ENCODE measurements at places on chromosomes 12 and 14.

GRCh38 chr12:94749890-94750289 is 99.5 kb upstream of the TMCC3 start:
- DNase-seq: no peak

DNA sequence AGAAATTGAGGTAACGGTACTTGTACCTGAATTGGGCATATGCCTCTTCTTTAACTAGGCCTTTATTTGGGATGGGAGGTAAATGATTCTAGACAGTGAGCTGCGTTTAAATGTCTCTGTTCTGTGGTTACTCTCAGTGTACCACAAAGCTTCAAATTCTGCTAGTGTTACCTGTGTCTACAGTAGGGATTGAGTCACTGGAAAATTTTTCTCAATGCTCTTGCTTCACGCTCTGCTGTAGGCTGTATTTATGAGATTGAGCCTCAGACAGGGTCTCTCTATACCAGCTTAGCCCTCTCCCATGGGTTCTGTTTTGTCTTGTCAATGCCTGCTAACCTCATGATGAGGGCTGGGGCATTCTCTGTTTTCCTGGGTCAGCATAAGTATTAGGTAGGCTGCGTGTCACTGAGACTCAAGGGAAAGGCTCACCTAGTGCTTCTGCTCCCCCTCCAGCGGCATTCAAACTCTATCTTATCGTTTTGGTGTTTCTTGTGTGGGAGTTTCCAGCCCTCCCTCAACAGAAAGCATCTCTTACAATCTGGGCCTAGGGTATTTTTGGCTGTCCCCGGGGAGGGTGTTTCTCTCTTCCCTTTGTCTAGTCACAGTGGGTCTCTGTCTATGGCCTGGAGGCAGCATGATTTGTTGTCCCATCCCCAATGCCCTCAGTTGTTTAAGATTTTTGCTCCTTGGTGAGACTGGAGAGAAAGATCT is 285.8 kb downstream of the ADGRD1 start:
- no peak for DNase-seq

DNA sequence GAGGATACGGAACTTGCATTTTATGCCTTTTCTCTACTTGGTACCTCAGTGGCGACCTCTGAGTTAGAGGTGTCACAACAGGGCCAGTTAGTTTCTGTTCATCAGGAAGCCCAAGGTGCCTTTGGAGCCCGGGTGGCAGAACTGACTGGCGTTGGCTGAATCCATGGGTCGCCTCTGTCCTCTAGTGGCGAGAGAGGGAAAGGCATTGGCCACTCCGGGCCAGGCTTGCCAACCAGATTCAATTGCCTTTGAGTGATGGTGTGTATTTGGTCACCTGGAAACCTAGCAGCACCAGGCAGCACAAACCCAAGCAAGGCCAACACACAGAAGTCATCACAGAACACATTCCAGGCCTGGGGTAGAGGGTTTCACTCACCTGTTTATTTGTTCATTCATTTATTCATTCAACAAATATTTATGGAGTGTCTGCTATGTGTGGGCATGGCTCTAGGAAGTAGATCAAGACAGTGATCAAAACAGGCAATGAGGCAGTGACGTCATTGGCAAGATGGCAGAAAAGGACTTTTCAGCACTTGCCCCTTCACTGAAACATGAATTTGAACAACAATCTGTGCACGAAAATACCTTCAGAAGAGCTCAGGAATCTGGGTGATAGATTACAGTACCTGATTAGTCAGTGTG is 40.5 kb upstream of the KCNA5 start:
- DNase-seq: peak; percentile 76

DNA sequence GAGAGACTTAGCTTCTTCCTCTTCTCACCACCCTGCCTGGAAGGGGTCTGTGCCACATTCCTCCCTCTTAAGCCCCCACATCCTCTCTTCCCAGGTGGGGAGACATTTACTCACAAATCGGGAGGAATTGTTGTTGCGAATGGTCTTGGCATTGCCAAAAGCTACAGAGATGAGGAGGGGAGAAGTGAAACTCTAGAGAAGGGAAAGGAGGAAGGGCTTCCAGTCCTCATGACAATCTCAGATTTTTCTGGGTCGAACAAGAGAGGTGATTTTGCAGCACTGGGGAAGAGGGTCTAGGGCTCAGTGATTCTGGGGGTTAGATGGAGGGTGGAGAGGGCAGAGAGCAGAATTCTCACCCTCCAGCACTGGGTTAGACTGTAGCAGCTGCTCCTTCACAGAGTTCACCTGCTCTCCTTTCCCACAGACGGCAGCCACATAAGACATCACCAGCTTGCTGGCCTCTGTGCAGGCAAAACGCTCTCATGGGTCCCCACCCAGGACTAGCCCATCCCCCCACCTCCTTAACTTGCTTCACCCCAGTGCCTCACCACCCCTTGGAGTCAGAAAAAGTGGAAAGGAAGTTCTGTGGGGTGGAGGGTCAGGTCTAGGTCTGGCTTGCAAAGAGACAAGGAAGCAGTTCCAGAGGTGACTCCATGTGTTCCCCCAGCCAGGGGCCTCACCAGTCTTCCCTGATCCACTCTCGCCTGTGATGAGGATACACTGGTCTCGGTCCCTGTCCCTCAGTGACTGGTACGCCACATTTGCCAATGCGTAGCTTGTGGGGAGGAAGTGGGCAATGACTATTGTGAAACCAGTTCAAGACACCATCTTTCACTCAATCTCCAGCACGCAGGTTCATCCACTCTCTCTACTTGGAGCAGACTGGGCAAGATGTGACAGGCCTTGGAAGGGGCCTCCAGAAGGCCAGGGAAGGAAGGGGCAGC is 2.7 kb downstream of the MYO1A start:
- DNase-seq: no peak

GRCh38 chr14:78737601-78738000 is 567.4 kb downstream of the NRXN3 start:
- no peak for DNase-seq

GRCh38 chr14:39264558-39264957 is 30.8 kb downstream of the MIA2 start:
- no peak for DNase-seq

DNA sequence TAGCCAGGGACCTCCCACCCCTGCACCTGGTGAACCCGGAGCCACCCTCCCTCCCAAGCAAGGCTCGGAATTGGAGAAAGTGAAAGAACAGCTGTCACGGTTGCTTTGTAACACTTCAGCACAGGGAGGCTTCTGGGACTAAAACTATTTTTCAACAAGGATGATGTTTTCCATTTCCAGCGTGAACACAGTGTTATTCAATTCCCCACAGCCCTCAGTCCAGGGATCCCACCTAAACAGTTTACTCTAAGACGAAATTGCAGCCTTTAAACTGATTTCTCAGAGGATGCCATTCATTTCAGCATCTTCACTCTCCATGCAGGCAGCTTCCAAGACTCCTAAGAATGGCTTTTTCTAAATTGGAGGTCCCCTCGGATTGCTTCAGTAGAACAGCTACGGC is 229.2 kb downstream of the SLC15A4 start:
- DNase-seq: no peak

GRCh38 chr14:68665131-68665530 is 127.7 kb downstream of the ZFP36L1 start:
- DNase-seq: no peak

DNA sequence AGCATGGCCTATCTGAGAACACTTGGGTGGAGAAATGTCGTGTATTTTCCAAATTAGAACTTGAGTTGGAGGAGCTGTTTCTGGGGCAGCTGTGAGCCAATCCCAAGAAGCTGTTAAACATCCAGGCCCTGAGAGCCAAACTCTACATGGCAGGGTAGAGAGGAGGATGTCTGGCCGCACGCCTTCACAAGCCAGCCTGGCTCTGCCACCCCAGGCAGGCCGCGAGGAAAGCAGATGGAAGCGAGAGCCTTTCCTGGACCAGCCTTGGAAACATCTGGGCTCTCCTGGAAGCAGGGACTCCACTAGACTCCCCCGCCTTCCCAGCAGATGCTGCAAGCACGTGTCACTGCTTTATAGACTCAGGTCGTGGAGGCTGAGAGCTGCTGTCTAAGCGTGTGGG is 312.8 kb upstream of the FKBP4 start:
- DNase-seq: no peak

- no peak for DNase-seq
These were observed 26.2 kb downstream of the BEGAIN start for GRCh38 chr14:100561005-100561404.

GRCh38 chr14:76456891-76457586 is 81.1 kb downstream of the ESRRB start:
- DNase-seq: no peak

DNA sequence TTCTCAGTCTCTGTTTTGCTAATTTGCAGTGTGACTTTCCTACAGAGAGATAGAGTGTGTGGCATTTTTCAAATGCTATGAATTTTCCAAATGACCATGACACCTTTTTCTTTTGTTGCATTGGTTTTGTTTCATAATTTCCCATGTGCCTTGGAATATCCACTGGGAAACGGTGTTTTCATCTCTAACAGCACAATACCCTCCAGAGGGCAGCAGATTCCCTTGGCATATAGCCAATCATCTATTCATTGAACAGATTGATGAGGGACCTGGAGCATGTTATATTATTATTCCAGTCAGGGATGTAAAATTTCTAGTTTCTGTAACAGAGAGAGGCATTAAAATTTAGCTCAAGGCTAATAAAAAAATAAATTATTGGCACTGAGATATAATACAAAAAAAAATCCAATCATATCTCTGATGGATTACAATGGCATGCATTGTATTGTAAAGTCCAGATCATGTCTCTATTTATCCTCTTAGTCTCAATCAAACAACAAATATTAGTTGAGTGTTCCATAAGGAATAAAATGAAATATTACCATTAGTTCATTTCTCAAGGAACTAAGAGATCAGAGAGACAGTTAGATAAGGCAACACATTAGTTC is 29.6 kb upstream of the NTN4 start:
- DNase-seq: peak; percentile 63

DNA sequence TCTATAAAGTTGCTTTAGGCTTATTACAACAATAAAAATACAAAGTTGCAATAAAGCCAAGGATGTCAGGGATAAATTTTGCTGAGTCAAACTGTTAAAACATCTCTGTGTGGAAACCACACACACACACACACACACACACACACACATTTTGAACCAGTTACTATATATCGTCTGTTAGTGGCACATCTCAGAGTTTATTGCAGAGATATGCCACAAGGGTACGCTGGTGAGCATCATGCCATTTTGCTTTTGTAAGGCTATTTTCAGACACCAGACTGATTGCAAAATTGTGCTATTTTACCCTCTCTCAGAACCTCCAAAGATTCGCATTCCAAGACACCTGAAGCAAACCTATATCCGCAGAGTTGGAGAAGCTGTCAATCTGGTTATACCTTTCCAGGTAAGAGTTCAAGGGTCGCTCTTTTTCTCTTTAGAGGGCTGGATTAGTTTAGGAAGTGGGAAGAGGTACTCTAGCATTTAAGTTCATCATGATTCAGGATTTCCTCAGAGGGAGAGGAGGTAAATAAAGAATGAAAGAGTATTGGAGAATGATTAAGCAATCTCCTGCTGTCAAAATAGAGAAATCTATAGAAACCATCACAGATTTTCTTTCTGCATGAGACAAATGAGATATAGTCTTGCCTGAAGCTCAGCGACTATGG is 27.3 kb upstream of the CHPT1 start:
- peak; percentile 65 for DNase-seq

GRCh38 chr12:113838896-113839295 is 127.2 kb downstream of the RBM19 start:
- no peak for DNase-seq

DNA sequence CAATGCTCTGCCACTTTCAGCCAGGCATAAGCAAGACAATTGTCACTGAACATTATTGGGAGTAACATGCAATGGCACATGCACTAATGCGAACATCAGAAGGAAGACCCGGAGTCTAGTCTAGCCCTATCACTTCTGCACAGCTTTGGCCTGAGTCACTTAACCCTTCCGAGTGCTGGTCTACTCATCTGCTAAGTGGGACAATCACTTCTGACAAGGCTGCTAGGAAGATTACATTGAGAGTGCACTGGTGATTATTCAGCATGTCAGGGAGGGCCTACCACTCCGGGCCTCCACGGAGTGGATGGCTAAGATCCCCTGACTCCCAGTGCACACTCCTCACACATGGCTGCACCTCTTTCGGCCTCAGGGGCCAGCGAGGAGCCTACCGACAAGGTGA is 240.9 kb downstream of the DPF3 start:
- DNase-seq: no peak

- DNase-seq: no peak
These were observed 9.1 kb upstream of the TDG start for GRCh38 chr12:103956509-103957027.

DNA sequence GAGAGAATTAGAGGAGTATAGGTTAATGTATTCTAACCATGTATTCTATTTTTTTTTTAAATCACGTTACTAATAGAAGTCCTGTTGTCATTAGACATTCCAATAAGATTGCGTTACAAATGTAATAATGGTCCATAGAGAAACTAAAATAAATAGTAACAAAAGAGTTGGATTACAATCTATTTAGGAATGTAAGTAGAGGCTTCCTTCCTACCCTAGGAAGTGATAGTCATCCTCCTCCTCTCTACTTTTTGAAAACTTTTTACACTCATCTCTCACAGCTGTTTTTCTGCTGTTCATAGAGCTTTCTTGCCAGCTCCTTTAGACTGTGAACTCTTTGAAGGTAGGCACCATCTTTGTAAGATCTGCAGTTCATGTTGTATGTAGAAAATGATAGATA is 23.6 kb downstream of the TRHDE start:
- DNase-seq: no peak

- no peak for DNase-seq
These were observed 44.7 kb upstream of the FBRSL1 start for GRCh38 chr12:132444957-132445883.

GRCh38 chr14:84340938-84341337 is 1189.0 kb upstream of the FLRT2 start:
- no peak for DNase-seq

- DNase-seq: no peak
These were observed 1586.5 kb upstream of the SEL1L start for GRCh38 chr14:83120187-83120586.

DNA sequence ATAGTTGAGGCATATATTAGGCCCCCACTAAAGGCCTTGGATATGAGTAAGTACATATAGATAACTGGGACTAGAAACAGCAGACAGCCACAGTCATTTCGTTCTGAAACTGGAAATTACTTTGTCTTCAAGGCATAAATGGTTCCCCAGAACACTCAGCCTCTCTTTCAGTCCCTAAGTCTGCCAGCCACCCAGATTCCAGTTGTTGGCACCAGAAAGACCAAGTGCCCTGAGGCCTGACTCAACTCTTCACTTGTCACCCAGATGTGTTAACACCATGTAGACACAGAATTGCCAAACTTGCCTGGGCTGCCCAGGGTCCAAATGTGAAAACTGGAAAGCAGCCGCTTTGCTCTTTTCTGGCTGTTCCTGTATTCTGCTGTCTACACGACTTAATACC is 3.0 kb upstream of the LGALS3 start:
- no peak for DNase-seq
